Psoas muscle (tissue), 8 donors: ENCODE measurements at places on chromosomes 6 and 20.

GRCh38 chr6:110537208-110538123 lies 61.1 kb upstream of the SLC22A16 start:
- no peak for DNase-seq
- no peaks in the 10 kb centered on the region for H3K36me3 ChIP-seq
- no peaks in the 10 kb centered on the region for H3K4me1 ChIP-seq
- H3K4me3 ChIP-seq = no peak overlapping the region
- no peak overlapping the region for H3K27ac ChIP-seq

GRCh38 chr6:1797801-1798200 lies 188.1 kb downstream of the FOXC1 start:
- no peaks in the 10 kb centered on the region for H3K27me3 ChIP-seq
- DNase-seq = no peak
- no peaks in the 10 kb centered on the region for H3K4me1 ChIP-seq
- H3K36me3 ChIP-seq = no peaks in the 10 kb centered on the region

DNA sequence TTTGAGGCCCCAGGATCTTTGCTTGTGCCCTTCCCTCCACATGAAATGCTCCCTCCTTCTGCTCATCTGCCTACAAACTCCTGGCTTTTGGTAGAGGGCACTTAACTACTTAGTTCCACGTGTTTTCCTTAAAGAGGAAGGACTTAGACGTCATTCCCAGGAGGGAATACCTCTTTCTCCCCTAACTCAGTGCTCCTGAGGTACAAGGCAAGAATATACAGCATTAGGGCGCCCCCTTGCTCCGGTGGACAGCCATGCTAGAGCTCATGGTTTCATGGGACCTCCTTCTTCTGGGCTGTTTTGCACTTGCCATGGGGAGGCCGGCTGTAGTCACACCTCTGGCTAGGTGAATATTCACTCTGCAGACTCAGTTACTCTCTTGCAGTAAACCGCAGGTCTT lies 93.8 kb upstream of the LY86 start:
- DNase-seq = peak; percentile 28
- H3K36me3 ChIP-seq = no peaks in the 10 kb centered on the region
- H3K4me1 ChIP-seq = no peaks in the 10 kb centered on the region
- H3K27ac ChIP-seq = no peak overlapping the region
- no peaks in the 10 kb centered on the region for H3K27me3 ChIP-seq
- H3K4me3 ChIP-seq = no peak overlapping the region

- no peak overlapping the region for H3K27ac ChIP-seq
- no peaks in the 10 kb centered on the region for H3K4me1 ChIP-seq
- no peak for DNase-seq
- H3K4me3 ChIP-seq = no peak overlapping the region
- peaks cover 6% of the 10 kb centered on the region for H3K36me3 ChIP-seq
Observed at GRCh38 chr6:80165819-80166218, 59.3 kb downstream of the BCKDHB start.

DNA sequence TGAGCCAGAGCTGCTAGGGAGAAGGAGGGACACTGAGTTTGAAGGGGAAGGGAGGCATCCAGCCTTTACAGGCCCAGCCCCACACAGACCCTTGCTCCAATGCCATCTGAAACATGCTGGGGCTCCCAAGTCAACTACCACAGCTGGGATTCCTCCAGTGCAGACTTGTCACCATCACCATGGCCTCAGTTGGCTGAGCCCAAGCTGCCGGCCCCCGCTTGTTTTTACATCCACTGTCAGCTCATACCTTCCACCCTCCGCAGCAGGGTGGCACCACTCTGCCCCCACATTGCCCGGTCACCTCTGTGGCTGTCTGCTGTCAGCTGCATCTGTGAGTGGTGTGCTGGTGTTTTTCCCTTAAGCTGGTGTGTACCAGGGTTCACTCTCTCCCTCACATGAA lies 26.1 kb downstream of the GFOD1 start:
- no peaks in the 10 kb centered on the region for H3K27me3 ChIP-seq
- DNase-seq = no peak
- no peak overlapping the region for H3K4me3 ChIP-seq
- H3K4me1 ChIP-seq = peaks cover 20% of the 10 kb centered on the region

DNA sequence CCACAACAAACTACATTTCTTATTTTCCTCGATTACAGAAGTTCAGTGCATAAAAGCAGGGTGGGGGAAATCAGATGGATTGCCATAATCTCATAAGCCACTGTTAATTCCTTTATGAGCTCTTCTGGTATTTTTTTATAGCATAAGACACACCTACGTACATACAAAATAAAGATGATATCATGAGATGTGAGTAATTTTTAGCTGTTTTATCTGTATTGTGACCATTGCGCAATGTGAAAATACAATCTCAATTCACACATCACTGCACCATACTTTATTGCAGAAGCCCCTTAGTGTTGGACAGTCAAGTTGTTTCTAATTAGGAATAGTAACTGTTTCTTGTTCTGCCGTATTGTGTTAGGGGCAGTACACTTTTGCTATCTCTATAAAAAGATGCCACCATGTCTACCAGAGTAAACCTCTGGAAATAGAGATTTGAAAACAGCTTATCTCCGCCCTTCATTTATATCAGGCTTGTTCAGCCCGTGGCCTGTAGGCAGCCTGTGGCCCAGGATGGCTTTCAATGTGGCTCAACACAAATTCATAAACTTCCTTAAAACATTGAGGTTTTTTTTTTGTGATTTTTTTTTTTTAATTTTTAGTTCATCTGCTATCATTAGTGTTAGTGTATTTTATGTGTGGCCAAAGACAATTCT lies 90.4 kb downstream of the FARS2 start:
- no peak overlapping the region for H3K27ac ChIP-seq
- no peak overlapping the region for H3K4me3 ChIP-seq
- H3K4me1 ChIP-seq = no peaks in the 10 kb centered on the region
- DNase-seq = no peak
- no peaks in the 10 kb centered on the region for H3K36me3 ChIP-seq
- H3K27me3 ChIP-seq = no peaks in the 10 kb centered on the region

GRCh38 chr6:87641065-87641692 lies 51.2 kb downstream of the ORC3 start:
- no peak overlapping the region for H3K4me3 ChIP-seq
- H3K27ac ChIP-seq = no peak overlapping the region
- no peaks in the 10 kb centered on the region for H3K4me1 ChIP-seq
- H3K36me3 ChIP-seq = peaks cover 42% of the 10 kb centered on the region

GRCh38 chr6:44235269-44235668 lies 11.6 kb upstream of the HSP90AB1 start:
- H3K36me3 ChIP-seq = peaks cover 32% of the 10 kb centered on the region
- peak overlapping the region; percentile 96 for H3K27ac ChIP-seq
- no peak overlapping the region for H3K4me3 ChIP-seq
- no peak for DNase-seq
- H3K27me3 ChIP-seq = no peaks in the 10 kb centered on the region

- H3K27me3 ChIP-seq = no peaks in the 10 kb centered on the region
- no peak overlapping the region for H3K27ac ChIP-seq
- no peak overlapping the region for H3K4me3 ChIP-seq
- no peaks in the 10 kb centered on the region for H3K36me3 ChIP-seq
- H3K4me1 ChIP-seq = no peaks in the 10 kb centered on the region
Observed at GRCh38 chr6:88945415-88946008, 17.9 kb downstream of the RNGTT start.

DNA sequence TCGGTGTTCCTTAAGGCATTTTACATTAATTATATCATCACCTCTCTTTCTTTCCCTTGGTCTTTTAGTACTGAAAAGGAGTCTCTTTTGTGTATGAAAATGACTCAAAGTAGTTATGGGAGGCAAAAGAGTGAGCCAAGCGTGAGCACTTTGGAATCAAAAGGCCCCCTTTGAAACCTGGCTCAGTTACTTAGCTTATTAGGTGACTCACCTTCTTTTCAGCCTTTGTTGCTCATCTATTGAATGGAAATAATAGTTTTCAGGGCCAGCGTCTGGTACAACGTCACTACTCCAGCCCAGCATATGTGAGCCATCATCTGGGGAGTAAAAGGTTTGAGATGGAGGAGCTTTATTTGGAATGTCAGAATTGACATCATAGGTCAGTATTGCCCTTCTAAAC lies 147.4 kb upstream of the SCGN start:
- no peak overlapping the region for H3K27ac ChIP-seq
- no peaks in the 10 kb centered on the region for H3K27me3 ChIP-seq
- no peaks in the 10 kb centered on the region for H3K36me3 ChIP-seq

- no peaks in the 10 kb centered on the region for H3K4me1 ChIP-seq
- no peaks in the 10 kb centered on the region for H3K27me3 ChIP-seq
- H3K4me3 ChIP-seq = no peak overlapping the region
- no peak overlapping the region for H3K27ac ChIP-seq
- no peaks in the 10 kb centered on the region for H3K36me3 ChIP-seq
Observed at GRCh38 chr20:5670036-5670536, 80.1 kb upstream of the SHLD1 start.

DNA sequence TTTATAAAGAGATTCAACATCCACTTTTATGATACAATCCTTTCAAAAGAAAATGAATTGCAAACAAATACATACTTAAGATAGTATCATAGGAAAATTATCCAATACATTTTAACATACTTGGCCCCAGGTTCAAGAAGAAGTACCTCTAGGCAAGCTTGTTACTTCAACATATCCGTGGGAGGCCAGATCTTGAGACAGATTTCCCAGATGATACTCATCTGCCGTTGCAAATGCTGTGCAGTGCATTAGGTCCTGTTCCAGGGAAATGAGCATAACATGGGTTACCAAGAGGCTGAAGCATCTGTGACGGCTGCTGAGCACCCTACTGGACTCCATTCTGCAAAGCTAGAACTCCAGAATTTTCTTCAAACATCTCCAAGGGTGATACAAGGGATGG lies 15.6 kb downstream of the RMND1 start:
- H3K4me1 ChIP-seq = peaks cover 4% of the 10 kb centered on the region
- no peaks in the 10 kb centered on the region for H3K27me3 ChIP-seq
- H3K4me3 ChIP-seq = no peak overlapping the region
- DNase-seq = no peak

- no peaks in the 10 kb centered on the region for H3K27me3 ChIP-seq
- H3K4me1 ChIP-seq = peaks cover 11% of the 10 kb centered on the region
- DNase-seq = no peak
- H3K36me3 ChIP-seq = no peaks in the 10 kb centered on the region
- no peak overlapping the region for H3K4me3 ChIP-seq
Observed at GRCh38 chr6:5250911-5251310, 9.8 kb downstream of the LYRM4 start.

DNA sequence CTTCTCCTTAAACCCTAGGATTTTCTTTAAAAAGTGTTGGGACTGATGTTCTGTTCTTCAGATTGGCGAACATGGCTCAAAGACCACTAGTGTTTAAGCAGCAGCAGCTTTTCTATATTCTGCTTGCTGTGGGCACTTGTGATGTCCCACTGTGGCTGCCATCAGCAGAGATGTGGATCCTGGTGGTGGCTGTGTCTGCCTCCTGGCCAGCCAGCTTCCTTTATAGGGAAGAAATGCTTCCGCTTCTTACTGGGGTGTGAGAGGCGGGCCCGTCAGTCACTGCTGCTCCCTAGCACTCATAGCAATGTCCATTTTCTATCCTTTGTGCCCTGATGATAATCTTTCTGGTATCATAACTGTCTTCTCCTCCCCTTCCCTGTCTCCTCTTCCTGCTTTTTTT lies 66.7 kb upstream of the ESR1 start:
- H3K4me1 ChIP-seq = peaks cover 5% of the 10 kb centered on the region
- H3K27me3 ChIP-seq = no peaks in the 10 kb centered on the region
- no peak for DNase-seq
- no peak overlapping the region for H3K27ac ChIP-seq
- no peak overlapping the region for H3K4me3 ChIP-seq

DNA sequence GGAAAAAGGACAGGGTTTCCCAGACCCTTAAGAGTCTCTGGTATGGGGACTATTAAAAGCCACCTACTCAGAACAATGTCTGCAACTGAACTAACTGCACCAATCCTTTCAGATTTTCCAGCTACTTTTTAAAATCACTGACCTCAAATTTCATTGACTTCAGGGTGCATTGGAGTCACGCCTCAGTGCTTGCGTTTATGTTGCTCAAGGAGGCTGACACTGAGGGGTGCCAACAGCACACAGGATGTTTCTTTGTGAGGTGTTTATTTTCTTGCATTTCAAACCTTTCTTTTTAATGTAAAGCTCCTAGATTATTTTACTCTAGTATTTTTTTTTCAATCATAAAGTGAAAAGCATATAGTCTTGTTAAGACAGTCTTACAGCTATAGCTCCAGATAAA lies 402.0 kb upstream of the SLC35B3 start:
- H3K27ac ChIP-seq = no peak overlapping the region
- no peak overlapping the region for H3K4me3 ChIP-seq
- no peaks in the 10 kb centered on the region for H3K36me3 ChIP-seq
- no peaks in the 10 kb centered on the region for H3K27me3 ChIP-seq

DNA sequence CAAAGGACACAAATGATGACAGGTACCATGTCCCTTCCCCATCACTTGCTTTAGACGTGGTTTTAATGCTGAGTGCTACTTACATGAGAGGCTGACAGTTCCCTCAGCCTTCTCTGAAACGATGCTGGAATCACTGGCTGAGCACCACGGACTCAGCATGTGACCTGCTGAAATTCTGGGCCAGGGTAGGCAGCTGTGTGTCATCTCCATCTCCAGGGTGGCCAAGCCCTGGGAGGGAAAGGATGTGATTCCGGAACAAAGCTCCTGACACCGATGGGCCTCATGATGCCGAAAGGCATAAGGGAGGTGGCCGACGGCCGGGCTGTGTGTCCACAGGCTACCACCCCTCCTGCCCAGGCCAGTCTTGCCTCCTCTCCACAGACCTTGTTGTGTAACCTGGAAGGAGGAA lies 184.3 kb upstream of the CST7 start:
- H3K36me3 ChIP-seq = no peaks in the 10 kb centered on the region
- H3K27me3 ChIP-seq = no peaks in the 10 kb centered on the region
- no peak overlapping the region for H3K4me3 ChIP-seq
- H3K4me1 ChIP-seq = no peaks in the 10 kb centered on the region
- DNase-seq = no peak
- no peak overlapping the region for H3K27ac ChIP-seq

DNA sequence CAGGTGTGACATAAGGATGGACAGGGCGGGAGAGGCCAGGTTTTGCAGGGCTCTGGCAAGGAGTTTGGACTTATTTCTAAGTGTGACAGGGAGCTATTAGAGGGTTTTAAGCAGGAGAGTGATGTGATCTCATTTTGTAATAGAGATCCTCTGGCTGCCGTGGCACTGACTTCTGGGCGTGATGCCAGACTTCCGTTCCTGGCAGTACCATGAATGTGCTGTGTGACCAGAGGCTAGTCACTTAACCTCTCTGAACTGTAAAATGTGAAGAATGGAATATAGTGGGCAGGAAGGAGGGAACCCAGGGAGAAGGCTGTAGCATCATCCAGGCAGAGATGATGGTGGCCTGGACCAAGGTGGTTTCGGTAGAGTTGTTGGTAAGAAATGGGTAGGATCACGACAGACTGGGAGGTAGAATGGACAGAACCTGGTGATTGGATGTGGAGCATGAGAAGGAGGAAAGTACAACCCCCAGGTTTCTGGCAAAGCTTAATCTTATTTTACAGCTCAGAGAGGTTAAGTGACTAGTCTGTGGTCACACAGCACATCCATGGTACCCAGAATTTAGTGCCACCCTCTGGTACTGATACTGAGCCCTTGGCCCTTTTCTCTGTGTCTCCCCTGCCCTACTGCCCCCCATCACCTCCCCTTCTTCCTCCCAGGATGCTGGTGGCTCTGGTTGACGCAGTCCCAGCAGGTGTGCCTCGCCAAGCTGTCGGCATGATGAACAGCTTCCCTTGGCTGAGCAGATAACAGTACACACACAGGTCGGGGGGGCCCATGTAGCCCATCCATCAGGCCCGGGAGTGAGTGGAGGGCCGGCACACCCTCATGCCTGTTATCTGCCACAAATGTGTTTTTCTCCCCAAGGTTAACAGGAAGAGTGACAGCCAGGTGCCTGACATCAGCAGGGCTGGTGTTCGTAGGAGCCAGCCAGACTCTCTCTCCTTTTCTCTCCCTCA lies 52.9 kb upstream of the CTNNBL1 start:
- no peaks in the 10 kb centered on the region for H3K36me3 ChIP-seq
- no peak overlapping the region for H3K4me3 ChIP-seq
- no peak for DNase-seq
- H3K27me3 ChIP-seq = no peaks in the 10 kb centered on the region
- H3K4me1 ChIP-seq = no peaks in the 10 kb centered on the region
